ENCODE measurements at places on chromosomes 6 and 20. TPM values are rescaled to one million over a fixed set of nuclear protein-coding genes. Genes with fewer than 3 reads are reported as not detected.

- peaks cover 7% of the 10 kb centered on the region for H3K4me1 ChIP-seq
- H3K27me3 ChIP-seq = no peaks in the 10 kb centered on the region
- H3K36me3 ChIP-seq = no peaks in the 10 kb centered on the region
These were observed 127.8 kb downstream of the LRRC1 start for GRCh38 chr6:53922539-53922981.

GRCh38 chr6:136191606-136192312, 58.4 kb downstream of the MTFR2 start:
- no peak overlapping the region for H3K4me3 ChIP-seq
- H3K27me3 ChIP-seq = no peaks in the 10 kb centered on the region
- no peaks in the 10 kb centered on the region for H3K36me3 ChIP-seq
- DNase-seq = no peak
- H3K4me1 ChIP-seq = peaks cover 6% of the 10 kb centered on the region

DNA sequence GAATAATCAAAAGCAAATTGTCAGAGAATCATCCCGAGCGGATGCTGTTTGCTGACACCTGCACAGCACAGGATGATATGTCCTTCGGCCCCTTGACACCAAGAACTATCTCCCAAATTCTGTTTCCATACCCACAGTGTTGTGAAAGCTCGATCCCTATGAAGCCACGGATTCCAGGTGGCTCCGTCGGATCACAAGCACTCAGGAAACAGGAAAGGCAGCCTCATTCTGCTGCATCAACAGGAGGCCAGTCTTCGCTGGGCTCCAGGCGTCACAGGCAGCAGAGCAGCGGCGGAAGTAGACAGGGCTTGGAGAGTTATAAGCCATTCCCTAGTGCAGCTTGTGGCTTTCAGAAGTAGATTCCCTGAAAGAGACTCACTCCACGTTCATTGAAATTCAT, 342.3 kb downstream of the C6orf118 start:
- H3K27ac ChIP-seq = no peak overlapping the region
- no peaks in the 10 kb centered on the region for H3K36me3 ChIP-seq

DNA sequence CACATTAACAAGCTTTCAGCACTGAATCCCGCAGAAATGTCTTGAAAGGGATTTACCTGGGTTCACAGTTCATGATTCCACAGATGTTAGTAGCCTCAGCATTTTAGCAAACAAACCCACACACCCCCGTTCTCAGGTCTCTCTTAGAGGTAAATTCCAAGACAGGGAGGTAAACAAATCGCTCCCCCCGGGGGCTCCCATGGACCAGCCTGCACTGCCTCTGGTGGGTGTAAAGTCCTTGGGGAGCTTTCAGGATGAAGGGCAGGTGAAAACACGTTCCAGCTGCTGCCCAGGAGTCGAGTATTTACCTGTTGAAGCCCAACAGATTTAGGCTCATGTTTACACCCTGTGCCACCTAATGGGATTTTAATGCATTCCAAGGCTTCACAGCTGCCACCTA, 187.0 kb upstream of the FOXQ1 start:
- H3K4me1 ChIP-seq = no peaks in the 10 kb centered on the region
- DNase-seq = peak; percentile 44
- no peak overlapping the region for H3K4me3 ChIP-seq
- H3K27me3 ChIP-seq = no peaks in the 10 kb centered on the region

DNA sequence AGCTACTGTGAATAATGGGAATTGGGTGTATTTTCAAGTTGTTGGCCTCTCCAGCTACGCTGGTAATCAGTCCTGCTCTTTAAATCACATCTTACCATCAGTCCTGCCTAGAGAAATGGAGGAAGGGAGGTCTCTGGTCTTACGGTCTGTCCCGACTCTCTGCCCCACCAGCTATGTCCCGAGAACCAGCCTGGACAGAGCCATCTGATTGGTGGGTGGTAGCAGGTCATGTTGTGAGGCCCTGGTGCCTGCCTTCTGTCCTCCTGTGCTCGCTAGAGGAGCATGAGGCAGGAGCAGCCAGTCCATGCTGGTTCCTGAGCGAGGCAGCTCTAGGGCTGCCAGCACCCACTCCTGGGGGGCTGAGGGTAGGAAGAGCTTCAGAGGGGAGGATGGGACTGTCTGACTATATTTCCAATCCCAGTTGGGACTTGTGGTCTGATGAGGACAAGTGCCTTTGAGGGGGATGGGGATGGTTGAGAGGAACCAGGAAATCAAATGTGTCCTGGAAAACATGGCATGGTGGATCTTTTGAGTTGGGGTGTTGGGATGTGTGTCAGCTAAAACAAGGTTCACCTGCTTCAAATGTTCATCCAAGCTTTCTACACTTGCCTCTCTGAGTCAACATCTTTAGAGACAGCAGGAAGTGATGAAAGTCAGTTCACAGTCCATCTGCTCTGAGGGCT, 33.0 kb downstream of the SYNJ2 start:
- no peak for DNase-seq
- H3K4me1 ChIP-seq = no peaks in the 10 kb centered on the region
- H3K36me3 ChIP-seq = no peaks in the 10 kb centered on the region
- H3K27ac ChIP-seq = no peak overlapping the region

DNA sequence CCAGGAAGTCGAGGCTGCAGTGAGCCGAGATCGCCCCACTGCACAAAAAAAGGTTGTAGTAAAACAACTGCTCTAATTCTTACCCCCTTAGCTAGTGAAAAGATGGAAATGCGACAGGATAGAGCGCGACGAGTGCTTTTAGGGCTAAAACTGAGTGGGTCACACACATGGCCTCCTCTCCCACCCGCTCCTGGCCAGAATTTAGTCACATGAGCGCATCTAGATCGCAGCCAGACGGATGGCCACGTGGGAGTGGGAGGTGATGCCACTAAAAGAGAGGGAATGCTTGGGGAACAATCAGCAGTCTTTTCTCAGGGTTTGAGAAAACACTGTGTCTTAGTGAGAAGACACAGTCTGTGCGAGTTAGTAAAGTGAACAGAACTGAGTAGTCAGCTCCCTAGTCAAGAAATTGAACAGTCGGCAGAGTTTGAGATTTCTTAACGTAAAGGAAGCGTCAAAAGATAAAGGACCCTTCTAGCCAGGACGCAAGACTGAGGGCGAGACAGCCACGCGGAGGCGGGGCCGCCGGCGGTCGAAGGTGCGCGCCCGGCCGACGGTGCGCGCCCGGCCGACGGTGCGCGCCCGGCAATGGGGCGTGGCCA, 664 bp upstream of the ACTR5 start:
- no peaks in the 10 kb centered on the region for H3K36me3 ChIP-seq
- peak overlapping the region; percentile 7 for H3K27ac ChIP-seq
- DNase-seq = no peak
- peaks cover 6% of the 10 kb centered on the region for H3K4me1 ChIP-seq
- peak overlapping the region; percentile 1 for H3K4me3 ChIP-seq

ATAT1 gene
- total RNA-seq = 7.0 TPM

BMP5 gene
- 26.5 TPM for total RNA-seq

TBC1D22B gene
- total RNA-seq = 8.2 TPM

FOXA2 gene
- total RNA-seq = 7.9 TPM

DEFB124 gene
- total RNA-seq = not detected

Measured in hepatocyte (in vitro differentiated cells).